Activated naive CD8-positive, alpha-beta T cell treated with anti-CD3 and anti-CD28 coated beads, Interleukin-2, amount 50 U/mL, for 24 hours (primary cell): ENCODE measurements at places on chromosomes 4 and X.

- no peak for DNase-seq
- H3K27me3 ChIP-seq = no peaks in the 10 kb centered on the region
- peak overlapping the region; percentile 87 for H3K27ac ChIP-seq
- H3K4me3 ChIP-seq = peak overlapping the region; percentile 81
- peaks cover 4% of the 10 kb centered on the region for H3K36me3 ChIP-seq
- peaks cover 24% of the 10 kb centered on the region for H3K4me1 ChIP-seq
Observed at GRCh38 chrX:139933904-139934303, 1.1 kb upstream of the ATP11C start.

GRCh38 chr4:74056114-74056857, 17.8 kb upstream of the CXCL3 start:
- no peaks in the 10 kb centered on the region for H3K4me1 ChIP-seq
- H3K4me3 ChIP-seq = no peak overlapping the region
- DNase-seq = no peak
- H3K36me3 ChIP-seq = no peaks in the 10 kb centered on the region
- no peak overlapping the region for H3K27ac ChIP-seq

- no peaks in the 10 kb centered on the region for H3K36me3 ChIP-seq
- H3K4me1 ChIP-seq = no peaks in the 10 kb centered on the region
- no peak for DNase-seq
- no peak overlapping the region for H3K4me3 ChIP-seq
Observed at GRCh38 chrX:148632444-148632843, 132.0 kb downstream of the AFF2 start.

- H3K27me3 ChIP-seq = no peaks in the 10 kb centered on the region
- H3K4me3 ChIP-seq = no peak overlapping the region
- no peaks in the 10 kb centered on the region for H3K4me1 ChIP-seq
- no peak for DNase-seq
Observed at GRCh38 chrX:144586756-144587155, 660.5 kb upstream of the SPANXN1 start.

GRCh38 chr4:48777739-48778138, 2.3 kb downstream of the FRYL start:
- no peak for DNase-seq
- peaks cover 53% of the 10 kb centered on the region for H3K4me1 ChIP-seq
- H3K4me3 ChIP-seq = peak overlapping the region; percentile 96
- H3K27me3 ChIP-seq = no peaks in the 10 kb centered on the region
- no peaks in the 10 kb centered on the region for H3K36me3 ChIP-seq

DNA sequence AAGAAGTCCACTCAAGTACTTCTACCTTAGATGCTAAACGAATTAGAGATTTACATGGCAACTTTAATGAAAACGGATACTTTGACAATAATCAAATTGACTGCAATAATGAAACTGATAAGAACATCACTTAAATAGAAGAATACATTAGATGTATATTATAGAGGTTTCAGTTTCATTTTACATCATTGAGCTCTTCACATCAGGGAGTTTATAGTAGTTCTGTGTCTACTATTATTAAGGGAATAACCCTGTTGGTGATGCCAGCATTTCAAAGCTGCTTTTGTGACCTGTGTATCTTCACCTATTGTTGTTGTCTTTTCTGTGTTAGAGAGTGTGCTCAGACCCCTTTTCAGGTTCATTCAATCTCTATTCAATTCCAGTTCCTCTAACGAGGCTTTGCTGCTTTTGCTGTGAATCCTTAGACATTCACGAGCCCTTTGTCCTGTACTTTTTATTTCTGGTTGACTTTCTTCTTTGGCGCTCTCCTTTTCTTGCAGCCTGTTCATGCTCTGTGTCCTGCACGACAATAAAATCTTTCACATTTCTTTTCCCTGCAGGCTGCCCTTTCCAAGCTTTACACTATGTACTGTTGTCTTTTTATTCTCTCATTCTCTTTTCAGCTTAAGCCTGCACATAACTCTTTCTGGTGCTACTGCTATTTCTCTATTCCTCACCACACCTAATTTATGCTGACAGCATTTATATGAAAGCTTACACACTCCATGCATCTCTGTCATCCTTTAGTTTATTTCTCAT, 232.1 kb downstream of the CPE start:
- H3K36me3 ChIP-seq = no peaks in the 10 kb centered on the region
- H3K27me3 ChIP-seq = no peaks in the 10 kb centered on the region
- H3K4me3 ChIP-seq = no peak overlapping the region
- H3K27ac ChIP-seq = no peak overlapping the region
- DNase-seq = no peak
- no peaks in the 10 kb centered on the region for H3K4me1 ChIP-seq

DNA sequence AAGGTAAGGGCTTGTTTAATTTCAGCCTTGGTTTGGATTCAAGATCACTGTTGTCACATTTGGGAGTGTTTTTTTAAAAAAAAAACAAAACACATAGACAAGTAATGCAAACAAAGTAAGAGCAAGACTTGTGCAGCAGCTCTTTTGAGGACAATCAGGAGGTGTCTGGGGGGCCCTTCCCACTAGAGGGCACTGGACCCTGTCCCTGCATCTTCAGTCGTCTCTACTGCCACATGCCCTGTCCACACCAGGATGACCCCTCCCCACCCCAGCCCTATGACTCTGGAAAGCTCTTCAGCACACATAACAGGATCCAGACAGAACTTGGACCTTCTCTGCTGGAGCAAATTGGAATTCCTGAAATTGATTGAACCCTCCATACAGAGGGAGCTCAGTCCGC, 71.0 kb downstream of the USP46 start:
- peak; percentile 17 for DNase-seq
- H3K36me3 ChIP-seq = no peaks in the 10 kb centered on the region
- no peaks in the 10 kb centered on the region for H3K27me3 ChIP-seq
- no peak overlapping the region for H3K4me3 ChIP-seq
- H3K27ac ChIP-seq = peak overlapping the region; percentile 29

DNA sequence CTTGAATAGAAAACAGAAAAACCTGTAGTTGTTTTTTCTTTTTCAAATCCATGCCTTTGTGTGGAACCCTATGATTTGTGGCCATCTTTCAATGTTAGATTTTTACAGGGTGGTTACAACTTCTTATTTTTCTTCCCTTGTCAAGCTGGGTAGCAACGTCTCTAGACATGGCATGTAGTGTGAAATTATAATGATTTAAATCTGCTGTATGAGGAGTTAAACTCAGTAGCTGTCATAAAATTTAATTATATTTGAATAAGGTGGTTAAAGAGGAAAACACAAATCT, 78.1 kb upstream of the CBLL2 start:
- H3K27ac ChIP-seq = no peak overlapping the region
- H3K4me1 ChIP-seq = peaks cover 12% of the 10 kb centered on the region
- peaks cover 5% of the 10 kb centered on the region for H3K27me3 ChIP-seq
- no peak overlapping the region for H3K4me3 ChIP-seq
- peaks cover 5% of the 10 kb centered on the region for H3K36me3 ChIP-seq

GRCh38 chrX:150690126-150690525, 3.1 kb upstream of the MTMR1 start:
- peaks cover 52% of the 10 kb centered on the region for H3K4me1 ChIP-seq
- H3K27ac ChIP-seq = peak overlapping the region; percentile 31
- no peak overlapping the region for H3K4me3 ChIP-seq
- DNase-seq = no peak

DNA sequence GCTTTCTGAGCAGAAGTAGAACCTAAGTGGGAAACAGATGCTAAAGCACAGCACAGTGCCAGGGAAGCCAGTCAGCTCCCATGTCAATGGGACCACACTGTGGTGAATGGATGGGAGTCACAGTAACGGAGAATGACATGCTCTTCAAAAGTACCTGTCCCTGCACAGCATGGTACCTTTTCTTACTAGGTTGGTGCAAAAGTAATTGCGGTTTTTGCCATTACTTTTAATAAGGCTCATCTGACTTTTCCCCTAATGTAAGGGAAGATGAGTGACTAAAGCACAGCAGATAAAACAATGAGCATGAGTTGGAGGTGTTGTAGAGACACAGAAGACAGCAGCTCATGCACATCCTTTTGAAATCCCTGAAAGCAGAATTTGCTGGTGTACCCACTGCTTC, 62.3 kb downstream of the CCNG2 start:
- H3K27me3 ChIP-seq = no peaks in the 10 kb centered on the region
- H3K4me1 ChIP-seq = no peaks in the 10 kb centered on the region
- H3K4me3 ChIP-seq = no peak overlapping the region

- no peaks in the 10 kb centered on the region for H3K4me1 ChIP-seq
- no peak overlapping the region for H3K27ac ChIP-seq
- no peak overlapping the region for H3K4me3 ChIP-seq
- DNase-seq = no peak
- no peaks in the 10 kb centered on the region for H3K27me3 ChIP-seq
Observed at GRCh38 chr4:128371001-128371777, 83.6 kb upstream of the PGRMC2 start.

GRCh38 chrX:100871594-100872560, 2.3 kb downstream of the NOX1 start:
- no peaks in the 10 kb centered on the region for H3K27me3 ChIP-seq
- H3K4me3 ChIP-seq = no peak overlapping the region
- H3K36me3 ChIP-seq = no peaks in the 10 kb centered on the region
- no peak overlapping the region for H3K27ac ChIP-seq
- no peaks in the 10 kb centered on the region for H3K4me1 ChIP-seq

- peak within 1 kb of the TSS; percentile 92 for H3K27ac ChIP-seq
- peak; percentile 86 for DNase-seq
- H3K27me3 ChIP-seq = no peaks in the 10 kb centered on the region
- peaks cover 21% of the 10 kb centered on the region for H3K4me1 ChIP-seq
- H3K36me3 ChIP-seq = peaks cover 9% of the 10 kb centered on the region
Observed at GRCh38 chrX:120560842-120561633, at the start of gene CUL4B. CUL4B (minus strand) TSS chrX:120560962; CDS start chrX:120560638, 324 bp downstream.

DNA sequence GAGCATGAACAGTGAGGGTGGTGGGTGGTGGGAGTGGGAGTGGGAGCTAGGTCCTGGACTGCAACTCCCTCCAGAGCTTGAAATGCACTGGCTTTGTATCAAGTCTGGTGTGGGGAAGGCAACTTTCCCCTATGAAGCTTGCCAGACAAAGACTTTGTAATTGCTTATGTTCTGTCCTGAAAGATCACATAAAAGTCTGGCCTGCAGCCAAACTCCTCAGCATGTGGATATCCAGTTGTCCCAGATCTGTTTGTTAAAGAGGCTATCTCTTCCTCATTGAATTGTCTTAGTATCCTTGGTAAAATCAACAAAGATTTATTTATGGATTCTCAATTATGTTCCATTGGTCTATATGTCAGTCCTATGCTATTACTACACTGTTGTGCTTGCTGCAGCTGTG, 607.9 kb downstream of the GLUD2 start:
- H3K4me3 ChIP-seq = no peak overlapping the region
- no peaks in the 10 kb centered on the region for H3K27me3 ChIP-seq
- H3K27ac ChIP-seq = no peak overlapping the region
- no peaks in the 10 kb centered on the region for H3K36me3 ChIP-seq
- DNase-seq = no peak

GRCh38 chr4:27357283-27357682, 496.6 kb downstream of the STIM2 start:
- H3K36me3 ChIP-seq = no peaks in the 10 kb centered on the region
- H3K27ac ChIP-seq = no peak overlapping the region
- H3K4me3 ChIP-seq = no peak overlapping the region
- H3K4me1 ChIP-seq = no peaks in the 10 kb centered on the region
- DNase-seq = no peak

DNA sequence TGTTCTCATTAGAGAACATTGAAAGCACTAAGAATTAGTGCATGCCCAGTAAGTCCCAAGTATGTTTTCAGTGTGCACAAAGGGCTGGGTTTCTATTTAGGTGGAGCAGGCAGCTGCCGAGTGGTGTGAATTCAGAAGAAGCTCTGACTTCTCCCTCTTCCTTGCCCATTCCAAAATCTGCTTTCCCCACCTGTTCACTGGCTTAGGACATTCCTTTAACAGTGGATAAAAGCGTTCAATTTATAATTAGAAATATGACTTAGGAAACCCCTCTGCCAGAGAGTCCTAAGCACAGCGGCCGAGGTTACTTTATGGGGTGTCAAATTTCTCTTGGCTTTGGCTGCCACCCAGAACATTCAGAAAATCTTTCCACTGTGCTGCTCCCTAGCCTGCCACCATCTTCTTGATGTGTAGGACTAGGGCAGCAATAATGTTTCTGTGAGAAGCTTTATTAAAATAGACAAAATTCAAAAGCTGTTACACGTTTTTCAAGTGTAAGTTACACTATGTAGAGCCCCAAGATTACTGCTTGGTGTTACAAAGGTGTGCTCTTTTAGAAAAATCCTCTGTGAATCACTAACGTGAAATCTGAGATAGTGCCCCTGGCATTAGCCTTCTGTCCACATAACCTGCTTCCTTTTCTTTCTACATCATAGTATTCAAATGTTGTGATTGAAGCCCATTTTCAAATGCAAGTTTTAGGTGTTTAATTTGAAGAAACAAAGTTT, 191.6 kb upstream of the ANKRD50 start:
- H3K4me1 ChIP-seq = no peaks in the 10 kb centered on the region
- H3K36me3 ChIP-seq = no peaks in the 10 kb centered on the region
- no peak overlapping the region for H3K27ac ChIP-seq
- DNase-seq = no peak
- H3K4me3 ChIP-seq = no peak overlapping the region
- H3K27me3 ChIP-seq = no peaks in the 10 kb centered on the region

DNA sequence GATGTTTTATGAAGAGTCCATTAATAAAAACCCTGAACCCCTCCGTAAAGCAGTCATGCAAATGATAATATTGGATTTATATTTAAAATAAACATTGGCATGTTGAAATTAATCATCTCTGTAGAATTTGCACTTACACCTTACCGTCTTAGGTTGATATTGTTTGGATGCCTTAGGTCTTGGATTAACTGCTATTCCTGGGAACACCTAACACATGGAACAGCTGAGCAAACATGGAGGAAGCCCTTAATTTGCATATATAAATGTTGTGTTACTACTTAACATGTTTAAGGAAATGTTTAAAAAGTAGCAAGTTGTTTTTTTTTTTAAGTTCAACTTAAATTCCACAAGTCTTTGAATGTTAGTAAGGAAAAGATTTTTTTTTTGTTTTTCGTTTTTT, 62.5 kb downstream of the NSD2 start:
- H3K36me3 ChIP-seq = peaks cover 47% of the 10 kb centered on the region
- no peak overlapping the region for H3K27ac ChIP-seq
- no peak overlapping the region for H3K4me3 ChIP-seq
- no peaks in the 10 kb centered on the region for H3K27me3 ChIP-seq

DNA sequence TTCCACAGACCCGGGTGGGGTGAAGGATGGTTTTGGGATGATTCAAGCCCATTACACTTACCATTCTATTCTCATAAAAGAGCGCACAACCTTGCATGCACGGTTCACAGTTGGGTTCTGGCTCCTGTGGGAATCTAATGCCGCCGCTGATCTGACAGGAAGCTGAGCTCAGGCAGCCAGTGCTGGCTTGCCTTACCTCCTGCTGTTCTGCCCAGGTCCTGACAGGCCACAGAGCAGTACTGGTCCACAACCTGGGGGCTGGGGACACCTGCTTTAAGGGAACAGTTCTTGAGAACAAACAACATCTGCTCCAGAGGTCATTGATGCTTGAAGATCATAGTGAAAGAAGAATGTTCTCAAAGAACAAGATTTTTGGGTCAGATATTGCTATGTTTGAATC, 8.0 kb upstream of the HS3ST1 start:
- no peaks in the 10 kb centered on the region for H3K36me3 ChIP-seq
- no peak for DNase-seq
- H3K4me1 ChIP-seq = peaks cover 3% of the 10 kb centered on the region
- no peak overlapping the region for H3K27ac ChIP-seq

- H3K27me3 ChIP-seq = no peaks in the 10 kb centered on the region
- H3K4me3 ChIP-seq = no peak overlapping the region
- no peak for DNase-seq
- no peak overlapping the region for H3K27ac ChIP-seq
Observed at GRCh38 chr4:159856451-159856850, 753.6 kb downstream of the RAPGEF2 start.
